ENCODE measurements at places on chromosomes 4 and X. TPM values are rescaled to one million over a fixed set of nuclear protein-coding genes. Genes with fewer than 3 reads are reported as not detected.

The RUFY3 gene
- 17.9 TPM for polyA plus RNA-seq

The CXorf58 gene
- polyA plus RNA-seq, result not detected

DNA sequence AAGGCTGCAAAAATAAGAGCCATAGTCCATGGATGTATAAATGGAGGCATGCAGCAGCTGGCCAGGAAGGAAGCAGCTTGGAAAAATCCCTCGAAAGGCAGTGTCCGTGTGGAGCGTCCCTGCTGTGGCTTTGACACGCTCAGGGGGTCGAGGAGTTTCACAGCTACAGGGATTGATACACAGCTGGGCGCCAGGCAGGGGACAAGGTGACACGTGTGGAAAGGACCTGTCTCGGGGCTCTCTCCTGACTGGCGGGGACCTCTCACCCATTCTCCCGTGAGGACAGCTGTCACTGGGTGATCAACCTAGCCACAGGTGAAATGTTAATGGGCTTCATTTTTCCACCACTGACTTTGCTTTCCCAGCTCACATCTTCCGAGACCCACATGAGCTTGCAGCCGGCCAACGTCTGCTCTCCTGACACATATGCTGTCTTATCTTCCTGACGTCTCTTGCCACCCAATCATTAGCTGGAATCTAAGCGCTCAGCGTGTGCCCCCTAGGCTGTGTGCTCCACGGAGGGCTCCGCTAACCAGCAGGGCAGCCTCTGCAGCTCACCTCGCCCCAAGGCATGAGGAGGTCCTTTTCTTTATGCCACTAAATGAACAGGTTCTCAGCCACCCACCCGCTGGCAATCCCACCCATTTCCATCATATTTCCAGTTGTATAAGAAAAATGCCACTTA lies 89.4 kb upstream of the AFAP1 start:
- no peak for DNase-seq

- no peak for DNase-seq
Measured at GRCh38 chr4:119010909-119011606, 122.4 kb downstream of the SYNPO2 start.

GRCh38 chr4:141826260-141826659 lies 189.9 kb downstream of the IL15 start:
- DNase-seq, result no peak

- DNase-seq, result no peak
Measured at GRCh38 chr4:39305912-39306677, 60.1 kb downstream of the RFC1 start.

Measured in HepG2 (cell line).